ENCODE measurements at places on chromosomes 7 and 10. TPM values are rescaled to one million over a fixed set of nuclear protein-coding genes. Genes with fewer than 3 reads are reported as not detected.

METTL2B gene
- total RNA-seq = 19.8 TPM

DNA sequence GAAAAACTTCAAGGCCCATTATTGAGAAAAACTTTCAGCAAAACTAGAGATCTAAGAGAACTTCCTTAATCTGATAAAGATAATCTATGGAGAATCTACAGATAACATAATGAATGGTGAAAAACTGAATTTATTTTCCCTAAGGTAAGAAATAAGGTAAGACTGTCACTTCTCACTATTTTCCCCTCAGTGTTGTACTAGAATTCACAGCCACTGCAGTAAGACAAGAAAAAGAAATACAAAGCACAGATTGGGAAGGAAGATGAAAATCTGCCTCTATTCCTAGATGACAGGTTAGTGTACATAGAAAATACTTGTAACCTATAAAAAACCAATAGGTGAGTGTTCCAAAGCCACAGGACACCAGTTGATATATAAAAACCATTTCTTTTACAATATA is 220.7 kb upstream of the SHH start:
- no peak for DNase-seq

TAS2R4 gene
- total RNA-seq = not detected

ACHE gene
- 59.5 TPM for total RNA-seq

ARHGEF35 gene
- 0.76 TPM for total RNA-seq

- no peak for DNase-seq
Measured at GRCh38 chr7:36838616-36839225, 114.4 kb upstream of the AOAH start.

ABCC2 gene
- total RNA-seq = 1.5 TPM

- DNase-seq = no peak
Measured at GRCh38 chr7:132247995-132248618, 328.2 kb downstream of the PLXNA4 start.

DNA sequence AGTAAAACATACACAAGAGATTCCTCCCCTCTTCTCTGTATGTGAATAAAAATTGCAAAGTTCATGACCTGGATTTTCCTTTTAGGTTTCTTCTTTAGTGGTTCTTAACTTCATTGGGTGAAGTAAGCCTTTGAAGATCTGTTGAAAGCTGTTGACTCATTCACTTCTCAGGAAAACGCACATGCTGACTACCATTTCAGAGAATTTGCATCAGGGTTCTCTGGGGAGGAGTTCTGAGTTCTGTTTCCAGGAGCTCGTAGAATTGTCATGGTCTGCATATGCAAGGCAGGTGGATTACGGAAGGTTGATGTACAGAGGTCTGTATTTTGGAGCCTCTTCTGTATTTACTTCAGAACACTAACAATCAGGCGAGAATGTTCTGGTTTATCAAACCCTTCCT is 962 bp upstream of the SLC26A4 start:
- no peak for DNase-seq

- DNase-seq = no peak
Measured at GRCh38 chr10:34198953-34199352, 616.1 kb downstream of the PARD3 start.

- no peak for DNase-seq
Measured at GRCh38 chr10:122018951-122019413, 30.0 kb downstream of the TACC2 start.

GRCh38 chr7:85595750-85596178 is 408.9 kb upstream of the SEMA3D start:
- DNase-seq = no peak

CUBN gene
- total RNA-seq = 0.27 TPM

GRCh38 chr7:51062222-51062987 is 254.2 kb downstream of the COBL start:
- no peak for DNase-seq

TLX1 gene
- not detected for total RNA-seq

FOXP2 gene
- 16.9 TPM for total RNA-seq

GRCh38 chr10:29158066-29158465 is 130.8 kb upstream of the LYZL1 start:
- no peak for DNase-seq

Measured in gastrocnemius medialis (tissue), 4 donors.